SHP77 treated with DMSO at 0.1 percent for 48 hours (cell line): ENCODE measurements at places on chromosomes 12 and 14.

DNA sequence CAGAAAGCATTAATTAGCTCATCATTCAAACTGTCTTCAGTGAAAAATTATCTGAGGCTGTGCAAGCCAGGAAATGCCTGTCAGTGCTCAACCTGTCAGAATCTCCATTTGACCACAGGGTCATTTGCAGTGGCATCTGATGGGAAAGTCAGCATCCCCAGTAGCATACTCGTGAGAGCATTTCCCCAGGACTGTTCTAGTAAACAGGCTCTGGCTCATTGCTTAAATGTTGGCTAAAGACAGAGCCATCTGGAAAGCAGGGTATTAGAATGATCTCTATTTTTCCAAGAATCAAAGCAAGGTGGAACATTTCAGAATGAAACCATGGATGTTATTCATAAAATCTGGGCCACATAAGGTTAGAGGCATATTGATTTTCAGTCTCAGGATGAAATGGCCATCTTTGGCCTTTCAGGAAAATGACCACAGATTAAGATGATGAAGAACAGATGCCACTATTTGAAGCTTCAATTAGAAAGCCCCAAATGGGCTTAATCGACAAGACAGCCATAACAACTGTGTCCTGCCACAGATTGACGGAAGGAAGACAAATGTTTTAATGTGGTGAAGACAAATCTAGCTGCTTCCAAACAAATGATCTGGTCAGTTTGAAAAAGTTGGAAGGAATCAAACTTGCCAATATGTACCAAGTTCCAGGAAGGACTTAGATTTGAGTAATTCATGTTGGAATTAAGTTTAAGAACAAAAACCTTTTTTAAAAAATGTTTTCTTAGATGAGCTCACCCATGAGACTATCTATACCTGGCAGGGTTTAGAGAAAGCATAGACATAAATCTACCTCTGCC, 94.0 kb upstream of the FAR2 start:
- DNase-seq = no peak

DNA sequence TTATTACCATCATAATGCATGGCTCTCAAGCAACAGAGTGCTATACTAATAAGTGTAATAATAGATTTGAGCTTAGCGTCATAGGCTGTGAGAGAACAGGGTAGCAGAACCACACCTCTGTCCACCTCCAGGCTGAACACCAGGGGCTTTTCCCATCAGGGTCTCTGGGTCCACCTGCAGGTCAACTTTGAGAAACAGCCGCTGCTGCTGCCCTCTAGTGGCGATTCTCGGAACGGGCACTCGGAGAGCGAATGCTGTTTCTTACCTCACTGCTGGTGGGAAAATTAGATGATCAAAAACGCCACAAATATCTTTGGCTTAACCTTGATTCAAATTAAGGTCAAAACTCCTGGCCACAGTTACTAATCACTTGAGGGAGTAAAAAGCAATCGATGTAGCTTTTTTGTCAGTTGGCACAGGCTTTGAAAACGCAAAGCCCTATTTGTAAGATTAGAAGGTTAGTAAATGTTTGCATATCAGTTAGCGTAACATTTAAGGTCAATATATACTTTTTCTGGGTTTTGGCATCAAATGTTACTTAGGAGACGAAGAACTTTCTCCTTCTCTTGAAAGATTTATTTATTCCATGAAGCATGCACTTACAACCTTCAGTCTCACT, 127.9 kb upstream of the TMEM132D start:
- DNase-seq = peak; percentile 13

DNA sequence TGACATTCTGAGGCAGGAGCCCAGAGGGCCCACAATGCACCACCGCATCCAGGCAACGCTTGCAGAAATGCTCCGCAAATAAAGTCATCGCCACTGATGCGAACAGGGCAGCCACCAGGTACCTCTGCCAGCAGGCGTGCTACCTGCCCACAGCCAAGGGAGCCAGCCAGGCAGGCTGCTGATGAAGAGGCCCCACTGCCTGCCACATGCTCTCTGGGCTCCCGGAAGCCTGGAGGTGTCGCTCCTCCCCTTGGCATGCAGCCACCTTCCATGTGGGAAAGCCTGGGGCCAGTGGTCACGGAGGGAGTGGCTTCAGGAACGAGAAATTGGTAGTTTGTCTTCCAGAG, 14.7 kb downstream of the GPR132 start:
- no peak for DNase-seq

GRCh38 chr12:100871195-100871734, 76.7 kb downstream of the ANO4 start:
- DNase-seq = no peak

GRCh38 chr12:126858560-126858959, 1408.4 kb upstream of the TMEM132C start:
- no peak for DNase-seq

GRCh38 chr14:58765418-58765831, 127.7 kb downstream of the DACT1 start:
- no peak for DNase-seq

DNA sequence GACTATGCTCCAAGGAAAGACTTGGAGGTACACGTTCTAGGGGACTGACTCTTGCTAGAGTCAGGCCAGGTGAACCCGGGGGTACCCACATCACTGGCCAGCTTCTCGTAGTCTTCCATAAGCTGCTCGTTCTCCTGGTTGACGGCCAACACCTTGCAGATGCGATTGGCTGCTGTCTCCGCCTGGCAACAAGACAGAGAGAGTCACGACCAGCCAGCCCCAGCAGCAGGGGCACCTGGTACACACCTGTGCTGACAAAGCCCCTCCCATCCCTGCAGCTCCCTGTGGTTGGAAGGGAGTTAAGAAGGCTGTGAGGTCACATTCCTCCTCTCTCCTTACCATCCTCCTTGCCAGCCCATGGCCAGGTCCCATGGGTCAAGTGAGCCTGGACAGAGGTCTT, 85.5 kb downstream of the ACTN1 start:
- no peak for DNase-seq

DNA sequence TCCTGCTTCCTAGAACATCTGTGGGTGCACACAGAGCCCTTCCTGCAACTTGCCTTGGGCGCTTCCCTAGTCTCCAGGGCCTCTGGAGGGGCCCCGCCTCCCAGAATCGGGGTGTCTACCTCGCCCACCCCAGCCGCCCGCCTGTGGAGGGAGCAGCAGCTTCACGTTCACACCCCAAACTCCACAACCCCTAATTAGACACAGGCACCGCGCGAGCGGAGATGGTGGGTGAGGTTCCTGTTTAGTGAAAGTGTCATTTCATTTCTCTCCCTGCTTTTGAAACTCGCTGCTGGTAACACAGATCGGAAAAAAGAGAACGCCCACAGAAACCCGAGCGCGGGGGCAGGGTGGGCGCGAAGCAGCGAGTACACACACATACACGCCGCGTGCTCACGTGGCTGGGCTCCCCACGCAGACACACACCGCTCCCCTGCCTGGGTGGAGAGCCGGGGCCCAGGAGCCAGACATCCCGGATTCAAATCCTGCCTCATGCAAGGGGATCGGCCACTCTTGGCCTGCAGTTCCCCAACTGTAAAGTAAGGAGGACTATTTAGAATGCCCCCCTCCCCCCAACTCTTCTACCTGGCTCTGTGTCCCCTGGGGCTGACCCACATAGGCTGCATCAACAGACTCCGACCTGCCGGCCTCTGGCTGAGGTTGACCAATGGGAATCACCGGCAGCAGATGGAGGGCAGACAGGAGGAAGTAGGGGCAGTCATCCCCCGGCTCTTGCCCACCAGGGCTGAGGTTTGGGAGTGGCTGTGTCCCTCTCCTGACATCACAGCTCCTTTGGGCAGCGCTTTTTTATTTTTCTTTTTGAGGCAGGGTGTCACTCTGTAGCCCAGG, 79.2 kb upstream of the NCOR2 start:
- DNase-seq = no peak

- no peak for DNase-seq
These were observed 109.6 kb downstream of the SLC38A6 start for GRCh38 chr14:61090432-61091216.

DNA sequence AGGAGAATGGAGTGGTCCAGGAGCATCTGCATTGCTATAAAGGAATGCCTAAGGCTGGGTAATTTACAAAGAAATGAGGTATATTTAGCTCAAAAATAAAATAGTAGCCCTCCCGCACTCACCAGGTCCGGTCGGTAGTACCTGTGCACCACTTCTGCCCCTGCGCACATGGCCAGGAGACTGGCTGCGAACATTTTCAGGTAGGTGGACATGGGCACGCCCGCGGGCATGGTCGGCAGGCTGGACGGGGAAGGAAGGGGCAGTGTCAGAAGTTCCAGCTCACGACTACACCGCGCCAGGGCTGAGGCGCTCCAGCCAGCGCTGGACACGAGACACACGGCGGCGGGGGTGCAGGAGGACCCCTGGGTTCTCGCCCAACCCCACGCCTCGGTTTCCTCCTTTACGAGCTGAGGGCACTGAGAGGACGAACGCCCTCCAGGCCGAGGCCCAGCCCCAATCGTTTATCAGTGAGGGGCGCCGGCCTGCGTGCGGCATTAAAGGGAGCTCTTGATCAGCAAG, 9.1 kb upstream of the TDG start:
- no peak for DNase-seq

DNA sequence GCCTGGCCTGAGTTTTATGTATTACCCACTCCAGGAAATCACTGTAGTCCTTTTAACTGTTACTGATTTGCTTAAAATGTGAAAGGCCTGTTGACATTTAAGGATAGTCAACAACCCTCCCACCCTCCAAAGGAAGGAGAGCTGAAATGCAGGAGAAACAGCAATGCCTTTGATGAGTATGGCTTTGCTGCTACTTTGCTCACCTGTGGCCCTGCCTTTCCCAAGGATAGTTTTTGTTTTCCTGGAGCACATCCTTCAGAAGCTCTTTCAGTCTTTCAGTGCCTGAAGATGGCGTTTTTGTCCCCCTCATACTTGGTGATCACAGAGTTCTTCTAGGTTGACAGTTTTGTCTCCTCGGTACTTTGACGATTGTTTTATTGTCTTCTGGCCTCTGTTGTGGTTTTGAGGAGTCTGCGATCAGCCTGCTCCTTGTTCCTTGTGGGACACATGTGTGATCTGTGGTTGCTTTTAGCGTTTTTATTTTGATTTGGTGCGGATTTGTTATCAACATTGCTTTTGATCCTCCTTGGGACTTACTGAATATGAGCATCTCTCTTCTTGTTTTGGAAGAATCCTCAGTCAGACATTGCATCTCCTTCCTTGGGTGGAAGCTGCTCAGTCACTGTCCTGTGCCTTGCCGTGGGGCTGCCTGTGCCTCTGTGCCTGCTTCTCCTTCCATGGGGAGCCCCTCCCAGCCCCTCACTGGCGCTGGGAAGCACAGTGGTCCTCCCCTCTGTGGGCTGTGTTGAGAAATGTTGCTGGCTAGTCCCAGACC, 17.2 kb downstream of the PACS2 start:
- DNase-seq = no peak

- no peak for DNase-seq
These were observed 12.7 kb downstream of the ERC1 start for GRCh38 chr12:1003600-1004271.

GRCh38 chr12:91636721-91637120, 454.1 kb upstream of the DCN start:
- no peak for DNase-seq

DNA sequence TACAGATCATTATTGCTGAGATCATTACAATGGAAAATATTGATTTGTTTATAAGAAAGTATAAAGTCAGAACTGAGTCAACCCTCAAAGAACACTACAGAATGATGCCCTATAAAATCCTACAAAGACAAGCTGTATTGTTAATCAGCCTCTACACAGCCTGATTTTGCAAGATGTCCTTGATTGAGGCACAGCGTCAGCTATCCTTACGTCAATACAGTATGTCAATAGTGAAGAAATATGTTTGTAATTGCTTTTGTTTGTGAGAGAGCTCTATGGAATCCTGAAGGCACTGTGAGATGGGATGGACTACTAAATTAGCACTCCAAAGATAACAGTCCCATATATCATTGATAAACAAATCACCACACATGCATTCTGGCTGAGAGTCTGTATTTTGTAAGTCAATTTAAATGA, 70.7 kb downstream of the RASSF9 start:
- DNase-seq = peak; percentile 81

DNA sequence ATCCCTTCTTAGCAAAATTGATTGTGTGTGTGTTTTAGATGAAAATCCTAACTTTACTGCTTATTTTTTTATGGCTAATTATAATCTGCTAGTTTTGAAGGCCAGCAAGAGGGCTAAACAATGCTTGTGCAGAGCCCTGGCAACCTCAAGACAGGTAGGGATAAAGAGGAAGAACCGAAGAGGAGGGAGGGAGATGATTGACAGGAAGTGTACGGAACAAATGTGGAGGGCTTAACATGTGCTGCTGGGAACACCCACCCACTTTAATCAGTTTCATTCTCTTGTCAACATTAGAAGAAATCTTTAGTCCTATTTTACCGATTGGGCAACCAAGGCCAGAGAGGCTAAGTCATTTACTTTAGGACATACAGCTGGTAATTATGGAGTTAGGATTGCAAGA, 1.4 kb upstream of the WSCD2 start:
- DNase-seq = no peak

GRCh38 chr12:66678338-66679275, at the start of gene GRIP1:
Gene GRIP1 (minus strand): TSS chr12:66679076. CDS start chr12:66678904, 172 bp downstream.
- DNase-seq = peak; percentile 35

DNA sequence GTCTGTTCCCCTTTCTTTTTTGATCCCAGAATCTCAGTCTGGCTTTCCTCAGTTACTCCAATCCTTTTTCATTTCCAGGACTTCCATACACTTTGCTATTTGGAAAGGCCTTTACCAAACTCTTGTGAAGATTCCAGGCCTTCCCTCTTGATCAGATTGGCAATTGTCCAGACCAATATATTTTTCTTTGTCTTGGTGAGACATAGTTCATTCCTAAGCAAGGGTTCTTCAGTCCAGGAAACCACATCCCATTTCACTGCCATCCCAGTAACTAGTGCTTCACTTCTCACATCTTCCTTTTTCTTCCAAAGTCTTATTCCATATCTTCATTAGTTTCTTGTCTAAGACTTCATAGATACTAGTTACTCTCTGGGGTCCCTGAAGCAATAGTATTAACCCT, 2.1 kb upstream of the PTPRQ start:
- no peak for DNase-seq

- no peak for DNase-seq
These were observed 67.5 kb downstream of the DIP2B start for GRCh38 chr12:50572287-50572686.

DNA sequence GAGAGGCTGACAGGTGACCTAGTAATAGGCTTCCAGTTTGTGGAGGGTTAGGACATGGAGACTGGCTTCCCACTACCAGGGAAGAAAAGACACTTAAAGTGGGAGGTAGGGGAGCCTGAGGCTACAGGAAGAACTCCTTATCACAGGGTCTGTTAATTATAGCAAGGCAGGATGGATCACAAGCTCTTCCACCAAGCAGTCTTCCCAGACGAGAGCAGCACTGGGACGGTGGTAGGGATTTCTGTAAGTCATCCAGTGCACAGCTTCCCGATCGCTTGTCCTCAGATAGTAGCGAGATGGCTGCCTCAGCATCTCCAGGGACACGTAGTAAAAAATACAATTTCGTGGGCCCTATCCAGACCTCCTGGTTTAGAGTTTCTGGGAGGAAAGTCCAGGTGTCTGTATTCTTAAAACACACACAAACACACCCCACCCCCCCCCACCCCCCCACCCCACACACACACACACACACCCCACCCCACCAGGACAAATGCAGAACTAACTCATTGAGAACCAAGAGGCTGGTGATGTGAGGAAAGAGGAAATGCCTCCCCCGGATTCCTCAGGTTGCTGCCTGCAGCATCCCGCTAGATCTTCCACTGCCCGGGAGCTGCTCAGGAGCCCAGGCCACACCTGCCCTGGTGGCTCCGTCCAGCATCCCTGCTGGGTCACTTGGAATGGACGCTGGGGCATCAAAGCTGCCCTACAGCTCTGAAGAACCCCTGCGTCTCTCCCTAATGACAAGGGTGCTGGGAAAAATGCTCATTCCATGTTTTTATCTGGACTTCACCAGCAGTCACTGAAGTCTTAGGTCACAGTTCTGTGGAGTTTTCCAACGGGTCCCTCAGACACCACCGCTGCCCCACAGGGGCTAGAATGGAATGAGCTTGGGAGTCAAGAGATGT, 307.2 kb downstream of the CACNA1C start:
- no peak for DNase-seq
